ENCODE measurements at places on chromosomes 6 and 20.

DNA sequence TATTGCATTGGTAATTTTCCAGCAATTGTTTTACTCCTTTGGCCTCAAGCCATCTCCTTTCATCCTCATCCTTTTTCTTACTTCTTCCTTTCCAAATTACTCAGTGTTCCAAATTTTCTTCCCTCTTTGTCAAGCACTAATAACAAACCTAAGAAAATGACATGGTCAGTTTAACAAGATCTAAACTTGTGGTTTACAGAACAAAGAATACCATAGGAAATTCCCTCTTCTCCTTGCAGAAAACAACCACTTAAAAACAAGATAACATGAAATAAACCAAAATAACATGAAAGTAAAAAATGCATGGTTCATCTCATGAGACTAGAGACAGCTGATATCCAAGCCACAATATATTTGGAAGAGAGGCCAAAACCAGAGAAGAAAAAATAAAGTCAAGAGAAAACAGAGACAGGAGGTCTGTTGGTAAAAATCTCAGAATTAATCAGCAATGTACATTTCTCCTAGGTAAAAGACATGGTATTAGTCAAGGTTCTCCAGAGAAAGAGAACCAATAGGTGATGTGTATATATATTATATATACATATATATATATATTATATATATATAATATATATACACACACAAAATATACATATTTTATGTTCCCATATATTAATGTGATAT, 51.0 kb upstream of the SENP6 start:
- DNase-seq: no peak

DNA sequence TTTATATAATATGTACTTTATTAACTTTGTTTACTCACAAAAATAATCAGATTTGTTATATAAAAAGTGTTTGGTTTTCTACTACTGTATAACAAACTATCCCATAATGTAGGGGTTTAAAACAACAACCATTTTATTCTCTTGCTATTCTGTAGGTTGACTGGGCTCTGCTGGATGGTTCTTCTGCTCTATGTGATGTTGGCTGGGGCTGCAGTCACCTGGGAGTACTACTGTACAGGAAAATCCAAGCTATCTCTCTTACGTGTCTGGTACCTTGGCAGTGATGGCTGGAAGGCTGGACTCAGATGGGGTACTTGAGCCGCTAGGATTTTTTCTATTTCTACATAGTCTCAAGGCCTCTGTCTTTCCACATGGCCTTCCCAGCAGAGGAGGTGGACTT, 44.0 kb upstream of the UBR2 start:
- no peak for DNase-seq

DNA sequence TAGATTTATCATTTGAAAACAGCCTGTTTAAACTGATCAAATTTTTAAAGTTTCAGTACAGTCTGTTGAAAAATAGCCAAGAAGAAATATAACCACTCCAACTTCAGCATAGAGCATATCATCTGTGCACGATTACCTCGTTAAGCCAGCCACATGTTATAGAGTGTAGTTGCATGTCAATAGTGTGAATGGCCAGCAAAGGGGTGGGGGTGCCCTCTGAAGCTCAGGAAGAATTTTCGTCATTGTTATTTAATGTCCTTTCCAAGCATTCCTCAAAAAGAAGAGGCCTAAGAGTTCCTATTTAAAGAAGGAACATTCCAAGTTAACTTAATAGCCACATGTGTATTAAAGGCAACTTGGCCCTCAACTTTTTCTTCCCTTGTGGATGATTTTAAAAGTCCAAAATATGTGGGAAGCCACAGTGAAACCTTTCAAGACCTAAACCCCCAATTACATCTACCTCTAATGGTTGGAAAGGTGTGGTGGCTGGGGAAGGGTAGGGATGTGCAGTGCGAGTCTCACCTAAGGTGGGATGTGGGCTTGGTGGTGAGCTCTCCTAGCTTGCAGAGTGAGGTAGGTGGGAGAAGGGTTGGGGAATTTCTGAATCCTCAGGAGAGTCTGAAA, 1.8 kb upstream of the CCN2 start:
- DNase-seq: no peak

GRCh38 chr20:16451982-16452381, 121.3 kb downstream of the KIF16B start:
- DNase-seq: no peak

DNA sequence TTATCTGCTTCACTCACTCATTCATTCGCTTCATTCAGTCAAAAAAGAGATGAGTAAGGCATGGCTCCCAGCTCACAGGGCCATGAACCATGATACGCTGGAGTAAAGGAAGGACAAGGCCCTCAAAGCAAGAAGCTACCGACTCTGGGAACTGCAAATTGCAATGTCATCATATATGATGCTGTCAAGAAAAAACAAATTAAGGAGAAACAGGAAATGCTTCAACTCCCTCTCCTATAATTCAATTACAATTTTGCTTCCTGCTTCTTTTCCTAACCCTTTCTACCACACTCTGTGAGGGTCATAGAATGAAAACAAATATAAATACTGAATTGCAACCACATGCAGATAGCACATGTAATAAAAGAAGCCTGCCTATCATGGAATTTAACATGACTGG, 725.7 kb upstream of the FLRT3 start:
- DNase-seq: no peak

DNA sequence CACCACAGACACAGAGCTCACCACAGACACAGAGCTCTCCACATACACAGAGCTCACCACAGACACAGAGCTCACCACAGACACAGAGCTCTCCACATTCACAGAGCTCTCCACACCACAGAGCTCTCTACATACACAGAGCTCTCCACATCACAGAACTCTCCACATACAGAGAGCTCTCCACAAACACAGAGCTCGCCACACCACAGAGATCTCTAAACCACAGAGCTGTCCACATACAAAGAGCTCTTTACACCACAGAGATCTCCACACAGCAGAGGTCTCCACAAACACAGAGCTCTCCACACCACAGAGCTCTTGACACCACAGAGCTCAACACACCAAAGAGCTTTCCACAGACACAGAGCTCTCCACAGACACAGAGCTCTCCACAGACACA, 55.8 kb downstream of the ERMARD start:
- DNase-seq: no peak

GRCh38 chr6:160363016-160363996, 15.1 kb downstream of the SLC22A3 start:
- no peak for DNase-seq

GRCh38 chr6:154749341-154749740, 16.1 kb downstream of the SCAF8 start:
- no peak for DNase-seq

DNA sequence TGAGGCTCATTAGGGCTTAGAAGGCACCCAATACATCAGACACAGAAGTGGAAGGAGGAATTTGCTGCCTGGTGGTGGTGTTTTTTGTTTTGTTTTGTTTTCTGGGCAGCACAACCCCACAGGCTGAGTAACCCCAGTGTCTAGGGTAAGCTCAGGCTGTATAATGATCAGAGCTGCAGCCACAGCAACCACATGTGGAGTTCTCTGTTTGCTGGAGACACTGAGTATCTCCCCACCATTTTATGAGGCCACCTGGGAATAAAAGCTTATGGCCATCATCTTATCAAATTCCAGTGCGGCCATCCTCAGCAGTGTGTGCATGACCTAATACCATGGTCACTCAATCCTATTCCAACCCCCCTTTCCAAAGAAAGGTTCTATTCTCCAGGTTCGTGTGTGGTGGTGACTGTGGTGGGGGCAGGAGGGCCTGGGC, 3.4 kb upstream of the DLL1 start:
- no peak for DNase-seq

GRCh38 chr20:6401893-6402557, 279.2 kb upstream of the FERMT1 start:
- no peak for DNase-seq
